Activated naive CD8-positive, alpha-beta T cell treated with anti-CD3 and anti-CD28 coated beads for 36 hours (primary cell): ENCODE measurements at places on chromosomes 3 and 15.

- no peaks in the 10 kb centered on the region for H3K36me3 ChIP-seq
- peaks cover 2% of the 10 kb centered on the region for H3K27me3 ChIP-seq
- H3K4me3 ChIP-seq, result no peak overlapping the region
- H3K4me1 ChIP-seq, result no peaks in the 10 kb centered on the region
These were observed 212.4 kb upstream of the TBC1D5 start for GRCh38 chr3:17954801-17955200.

DNA sequence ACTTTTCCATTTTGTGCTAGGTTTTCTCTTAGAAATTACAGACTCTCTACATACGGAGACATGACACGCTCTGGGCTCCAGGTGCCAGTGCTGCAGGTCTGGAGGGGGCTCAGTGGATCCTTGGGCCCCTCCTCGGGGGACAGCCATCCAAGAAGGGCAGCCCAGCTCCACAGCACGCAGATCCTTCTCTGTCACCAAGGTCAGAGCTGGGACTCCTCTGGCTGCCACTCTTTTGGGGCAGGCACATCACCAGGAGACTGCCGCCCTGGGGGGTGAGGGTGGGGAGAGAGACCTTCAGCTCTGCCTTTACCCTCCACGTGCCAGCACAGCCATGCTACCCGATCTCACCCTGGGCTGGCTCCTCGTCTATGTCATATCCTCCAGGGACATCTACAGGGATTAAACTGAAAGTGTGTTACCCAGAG, 65.6 kb downstream of the ATP10A start:
- DNase-seq, result no peak
- peaks cover 5% of the 10 kb centered on the region for H3K36me3 ChIP-seq
- H3K4me1 ChIP-seq, result peaks cover 45% of the 10 kb centered on the region

GRCh38 chr3:161025911-161026310, 79.2 kb downstream of the B3GALNT1 start:
- H3K27ac ChIP-seq, result no peak overlapping the region
- H3K27me3 ChIP-seq, result no peaks in the 10 kb centered on the region
- no peak for DNase-seq
- no peak overlapping the region for H3K4me3 ChIP-seq
- H3K36me3 ChIP-seq, result peaks cover 13% of the 10 kb centered on the region

- no peaks in the 10 kb centered on the region for H3K4me1 ChIP-seq
- no peak for DNase-seq
- H3K27me3 ChIP-seq, result no peaks in the 10 kb centered on the region
- H3K4me3 ChIP-seq, result no peak overlapping the region
- no peaks in the 10 kb centered on the region for H3K36me3 ChIP-seq
- no peak overlapping the region for H3K27ac ChIP-seq
These were observed 374.6 kb upstream of the ARL6 start for GRCh38 chr3:97389936-97390335.

DNA sequence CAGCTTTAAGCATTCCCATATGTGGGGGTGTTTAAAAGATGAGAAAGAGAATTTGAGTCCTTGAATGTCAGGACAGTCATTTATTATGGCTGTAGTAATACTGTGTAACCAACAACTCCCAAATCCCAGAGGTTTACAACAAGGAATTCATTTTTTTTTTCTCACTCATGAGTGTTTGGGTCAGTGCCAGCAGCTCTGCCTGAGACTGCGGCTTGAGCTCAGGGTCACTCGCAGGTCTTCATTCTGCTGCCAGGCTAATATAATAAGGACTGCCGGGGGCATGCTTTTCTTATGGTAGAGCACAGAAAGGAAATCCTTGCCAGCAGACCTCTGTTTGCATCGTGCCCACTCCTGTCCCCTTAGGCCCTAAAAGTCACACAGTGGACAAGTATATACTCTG, 277.9 kb upstream of the LMCD1 start:
- H3K27ac ChIP-seq, result no peak overlapping the region
- no peaks in the 10 kb centered on the region for H3K4me1 ChIP-seq
- no peaks in the 10 kb centered on the region for H3K36me3 ChIP-seq
- no peaks in the 10 kb centered on the region for H3K27me3 ChIP-seq

GRCh38 chr3:194019398-194020165, 116.4 kb upstream of the HES1 start:
- no peak overlapping the region for H3K27ac ChIP-seq
- peaks cover 3% of the 10 kb centered on the region for H3K27me3 ChIP-seq
- H3K4me1 ChIP-seq, result peaks cover 8% of the 10 kb centered on the region
- no peaks in the 10 kb centered on the region for H3K36me3 ChIP-seq
- DNase-seq, result no peak

DNA sequence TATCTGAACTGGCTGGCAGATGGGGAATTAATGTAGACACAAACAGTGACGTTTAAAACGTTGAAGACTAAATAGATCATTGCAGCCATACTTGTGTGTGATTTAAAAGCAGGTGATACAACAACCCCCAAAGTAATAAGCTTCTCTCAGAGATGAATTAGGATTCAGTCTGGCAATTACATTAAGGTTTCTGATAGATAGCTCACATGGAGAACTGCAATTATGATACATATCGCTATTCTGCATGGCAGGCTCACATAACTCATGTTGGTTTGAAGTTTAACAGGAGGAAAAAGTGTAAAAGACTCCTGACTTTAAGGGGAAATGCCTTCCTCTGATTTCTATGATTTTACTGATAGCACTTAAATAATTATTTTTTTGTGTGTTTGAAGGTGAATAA, 196.9 kb downstream of the CLSTN2 start:
- H3K4me3 ChIP-seq, result no peak overlapping the region
- DNase-seq, result no peak
- H3K36me3 ChIP-seq, result no peaks in the 10 kb centered on the region
- H3K27ac ChIP-seq, result no peak overlapping the region
- no peaks in the 10 kb centered on the region for H3K27me3 ChIP-seq

GRCh38 chr15:99123713-99124451, 19.0 kb downstream of the SYNM start:
- H3K36me3 ChIP-seq, result no peaks in the 10 kb centered on the region
- H3K4me1 ChIP-seq, result no peaks in the 10 kb centered on the region
- no peak for DNase-seq
- H3K4me3 ChIP-seq, result no peak overlapping the region

DNA sequence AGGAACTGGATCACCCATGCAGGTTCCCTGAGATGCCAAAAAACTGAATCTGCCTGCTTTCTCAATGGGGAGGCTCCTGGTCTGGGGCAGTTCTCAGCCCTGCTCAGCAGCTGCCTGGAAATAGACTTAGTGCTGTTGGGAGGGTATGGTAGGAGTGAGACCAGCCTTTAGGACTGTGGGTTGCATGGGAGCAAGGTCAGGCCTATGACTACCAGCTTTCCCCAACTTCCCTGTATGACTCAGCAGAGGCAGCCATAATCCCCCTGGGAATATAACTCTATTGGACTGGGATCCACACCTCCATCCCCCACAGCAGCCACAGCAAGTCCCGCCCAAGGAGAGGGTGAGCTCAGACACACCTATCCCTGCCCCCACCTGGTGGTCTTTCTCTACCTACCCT, 87.0 kb downstream of the CFAP44 start:
- H3K27ac ChIP-seq, result no peak overlapping the region
- H3K36me3 ChIP-seq, result peaks cover 6% of the 10 kb centered on the region
- no peak for DNase-seq

- no peak overlapping the region for H3K4me3 ChIP-seq
- peaks cover 20% of the 10 kb centered on the region for H3K4me1 ChIP-seq
- H3K36me3 ChIP-seq, result no peaks in the 10 kb centered on the region
- no peak overlapping the region for H3K27ac ChIP-seq
- no peaks in the 10 kb centered on the region for H3K27me3 ChIP-seq
These were observed 6.7 kb downstream of the LMOD3 start for GRCh38 chr3:69115731-69116130.
